ENCODE measurements at places on chromosomes 1 and 21. TPM values are rescaled to one million over a fixed set of nuclear protein-coding genes. Genes with fewer than 3 reads are reported as not detected.

The COL8A2 gene
- total RNA-seq, result 2.0 TPM

DNA sequence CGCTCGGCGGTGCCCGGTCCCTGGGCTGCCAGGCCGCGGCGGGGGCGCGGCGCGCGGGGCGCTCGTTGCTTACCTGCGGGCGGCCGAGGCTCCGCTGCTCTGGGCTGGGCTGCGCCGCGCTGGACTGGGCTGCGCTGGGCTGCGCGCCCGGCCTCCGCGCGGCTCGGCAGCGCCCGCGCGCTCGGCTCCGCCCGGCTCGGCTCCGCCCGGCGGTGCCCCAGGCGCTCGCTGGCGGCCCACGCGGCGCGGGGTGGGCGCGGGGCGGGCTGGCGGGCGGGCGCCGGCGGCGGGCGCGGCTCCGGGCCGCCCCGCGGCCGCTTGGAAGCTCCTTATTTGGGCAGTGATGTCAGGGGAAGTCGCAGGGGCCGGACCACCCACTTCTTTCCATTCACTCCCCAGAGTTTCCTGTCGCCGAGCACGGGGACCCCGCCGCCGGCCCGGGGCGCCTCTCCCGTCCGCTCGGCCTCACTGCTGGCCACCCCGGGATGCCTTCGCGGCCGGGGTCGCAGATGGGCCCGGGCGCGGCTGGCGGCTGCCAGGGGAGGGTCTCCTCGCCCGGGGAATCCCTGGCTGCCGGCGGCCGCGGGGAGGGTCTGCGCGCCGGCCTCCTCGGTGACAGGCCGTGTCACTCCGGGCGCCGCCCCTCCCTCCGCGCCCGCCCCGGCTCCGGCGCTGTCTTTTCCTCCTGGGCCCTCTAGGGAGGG, 177.7 kb upstream of the EDN2 start:
- no peaks in the 10 kb centered on the region for H3K4me1 ChIP-seq
- no peaks in the 10 kb centered on the region for H3K27me3 ChIP-seq
- H3K27ac ChIP-seq, result peak overlapping the region; percentile 96
- peak; percentile 83 for DNase-seq

DNA sequence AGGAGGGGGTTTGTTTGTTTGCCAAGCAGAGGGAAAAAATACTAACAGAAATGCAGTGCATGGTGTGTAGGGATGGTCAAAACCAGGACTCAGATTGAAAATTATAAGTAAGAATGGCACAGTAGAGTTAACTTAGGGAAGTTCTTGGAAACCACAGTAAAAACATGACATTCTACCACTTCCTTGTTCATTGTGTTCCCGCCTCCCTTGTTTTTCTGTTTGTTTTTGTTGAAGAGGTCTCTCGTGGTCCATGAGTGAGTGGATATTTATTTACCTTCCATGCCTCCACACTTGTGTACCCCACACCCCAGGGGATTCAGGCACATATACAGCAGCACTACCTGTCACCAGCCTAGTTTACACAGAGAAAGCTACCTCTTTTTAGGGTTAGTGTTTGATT, 69.6 kb downstream of the OLFML2B start:
- no peaks in the 10 kb centered on the region for H3K27me3 ChIP-seq
- no peaks in the 10 kb centered on the region for H3K36me3 ChIP-seq
- no peak for DNase-seq
- peaks cover 2% of the 10 kb centered on the region for H3K4me1 ChIP-seq
- H3K4me3 ChIP-seq, result no peak overlapping the region

The FRRS1 gene
- total RNA-seq, result 11.3 TPM
